ENCODE measurements at places on chromosomes 16 and 17. TPM values are rescaled to one million over a fixed set of nuclear protein-coding genes. Genes with fewer than 3 reads are reported as not detected.

The GNGT2 gene
- 4.2 TPM for total RNA-seq

The HIGD1B gene
- total RNA-seq: not detected

The FOXN1 gene
- total RNA-seq: not detected

The PROCA1 gene
- 8.5 TPM for total RNA-seq

The SLC16A13 gene
- not detected for total RNA-seq

The TAC4 gene
- not detected for total RNA-seq

The RAB37 gene
- total RNA-seq: not detected
